Motor neuron (in vitro differentiated cells): ENCODE measurements at places on chromosomes 5 and 9. TPM values are rescaled to one million over a fixed set of nuclear protein-coding genes. Genes with fewer than 3 reads are reported as not detected.

Gene FOXD4L6
- 0.41 and 0.47 TPM in 2 replicates for total RNA-seq

Gene CD180
- total RNA-seq = 13.4 and 13.9 TPM in 2 replicates

Gene BNC2
- 9.7 and 16.1 TPM in 2 replicates for total RNA-seq

Gene TMC1
- total RNA-seq = 0.41 and 0.71 TPM in 2 replicates

Gene CDK7
- 30.7 and 31.5 TPM in 2 replicates for total RNA-seq

Gene C5orf46
- total RNA-seq = not detected in 2 replicates

Gene TTC23L
- 1.8 and 2.1 TPM in 2 replicates for total RNA-seq

Gene ADCY2
- total RNA-seq = 0.09 and 3.5 TPM in 2 replicates

Gene SLC23A1
- total RNA-seq = 0.76 and 3.9 TPM in 2 replicates

Gene DIPK1B
- 40.4 and 44.3 TPM in 2 replicates for total RNA-seq

Gene IL17B
- total RNA-seq = 0.67 TPM in 1 of 2 replicates, not detected in the other

Gene ESM1
- total RNA-seq = not detected in 2 replicates

Gene INSL6
- not detected in 2 replicates for total RNA-seq

Gene ADRB2
- 1.8 and 2.1 TPM in 2 replicates for total RNA-seq

Gene PCSK1
- 34.8 and 36.4 TPM in 2 replicates for total RNA-seq

Gene GFPT2
- 10.4 and 10.9 TPM in 2 replicates for total RNA-seq

Gene SOHLH1
- total RNA-seq = 0.14 and 0.24 TPM in 2 replicates

Gene TEX48
- total RNA-seq = not detected in 2 replicates

Gene SPRY4
- 2.1 and 2.5 TPM in 2 replicates for total RNA-seq

Gene ABO
- 0.09 and 0.10 TPM in 2 replicates for total RNA-seq

Gene LECT2
- not detected in 2 replicates for total RNA-seq

Gene ENTREP1
- 0.43 and 0.81 TPM in 2 replicates for total RNA-seq

Gene WHRN
- 5.5 and 9.2 TPM in 2 replicates for total RNA-seq

Gene OTP
- 0.26 and 1.1 TPM in 2 replicates for total RNA-seq

Gene SEMA5A
- total RNA-seq = 2.1 and 2.3 TPM in 2 replicates
